ENCODE measurements at places on chromosomes 1 and 21.

- DNase-seq = peak; percentile 89
Observed at GRCh38 chr1:23215291-23215690, 2.0 kb downstream of the HTR1D start.

GRCh38 chr1:45033356-45033755, 21.3 kb downstream of the UROD start:
- DNase-seq = no peak

DNA sequence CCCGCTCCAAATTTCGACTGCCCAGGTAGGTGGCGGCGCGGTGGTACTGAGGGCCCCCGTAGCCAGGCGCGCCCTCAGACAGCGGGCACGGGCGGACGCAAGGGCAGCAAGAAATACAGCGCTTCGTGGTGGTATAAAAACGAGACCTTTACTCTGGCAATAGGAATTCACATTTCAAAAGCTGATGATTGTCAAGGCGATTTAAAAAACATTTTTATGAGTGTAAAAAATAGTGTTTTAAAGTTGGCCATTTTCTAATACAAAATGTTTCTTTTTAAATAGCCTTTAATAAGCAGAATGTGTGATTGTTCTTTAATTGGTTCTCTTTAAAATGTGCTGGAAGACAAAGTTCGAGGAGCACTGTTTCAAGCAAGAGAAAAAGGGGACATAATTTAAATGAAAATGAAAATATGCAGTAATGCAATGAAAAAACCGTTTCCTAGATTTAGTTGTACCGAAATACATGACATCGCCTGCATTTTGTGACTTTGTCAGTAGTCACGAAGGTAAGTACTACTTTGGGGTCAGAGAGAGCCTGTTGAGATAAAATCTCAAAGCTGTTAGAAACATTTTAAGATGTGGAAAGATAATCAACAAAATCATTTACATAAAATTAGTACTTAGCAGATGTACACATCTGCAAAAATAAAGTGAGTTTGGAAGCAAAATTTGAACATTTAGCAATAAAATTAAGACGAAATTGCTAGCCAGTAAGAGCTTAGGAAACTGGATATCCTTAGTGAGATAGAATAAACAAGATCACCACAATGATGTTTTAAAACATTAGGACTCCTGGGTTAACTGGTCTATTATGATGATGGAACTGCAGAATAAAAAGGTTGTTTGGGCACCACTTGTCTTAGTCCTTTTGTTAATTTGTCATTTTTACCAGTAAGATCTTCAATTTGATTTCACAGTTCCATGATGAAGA, 1.1 kb upstream of the PSMG1 start:
- DNase-seq = peak; percentile 3

- no peak for DNase-seq
Observed at GRCh38 chr1:224565611-224566406, 50.3 kb upstream of the CNIH3 start.

DNA sequence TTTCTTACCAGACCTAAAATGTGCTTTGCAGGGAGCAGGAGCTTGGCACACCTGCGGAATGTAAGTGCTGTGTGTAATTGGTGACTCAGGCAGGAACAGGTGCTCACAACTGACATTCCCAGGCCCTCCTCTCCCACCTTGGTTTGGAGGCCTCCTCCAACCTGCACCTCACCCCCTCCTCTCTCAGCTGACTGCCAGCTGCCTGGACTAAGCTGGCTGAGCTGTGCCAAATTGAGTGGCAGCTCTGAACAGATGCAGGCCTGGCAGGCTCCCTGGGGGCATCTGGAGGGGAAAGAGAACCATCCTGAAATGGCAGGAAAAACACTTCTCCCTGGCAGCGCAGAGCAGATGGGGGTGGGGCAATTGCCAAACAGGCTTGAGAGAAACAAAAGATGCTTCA, 91.7 kb upstream of the PGBD5 start:
- no peak for DNase-seq

- DNase-seq = no peak
Observed at GRCh38 chr1:206843626-206844025, 21.8 kb upstream of the IL20 start.

GRCh38 chr1:234836045-234836681, 226.2 kb upstream of the IRF2BP2 start:
- no peak for DNase-seq

DNA sequence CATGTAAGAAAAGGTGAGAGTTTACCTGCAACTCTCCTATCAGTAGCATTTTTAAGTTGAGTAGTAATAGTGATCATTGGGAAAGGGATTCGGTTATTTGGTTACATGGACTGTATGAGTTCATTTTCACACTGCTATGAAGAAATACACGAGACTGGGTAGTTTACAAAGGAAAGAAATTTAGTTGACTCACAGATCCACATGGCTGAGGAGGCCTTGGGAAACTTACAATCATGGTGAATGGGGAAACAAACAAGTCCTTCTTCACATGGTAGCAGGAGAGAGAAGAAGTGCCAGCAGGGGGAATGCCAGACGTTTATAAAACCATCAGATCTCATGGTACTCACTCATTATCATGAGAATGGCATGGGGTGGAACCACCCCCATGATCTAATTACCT, 59.3 kb upstream of the FBXO28 start:
- no peak for DNase-seq

- no peak for DNase-seq
Observed at GRCh38 chr1:92087542-92087941, 7.4 kb downstream of the BTBD8 start.

DNA sequence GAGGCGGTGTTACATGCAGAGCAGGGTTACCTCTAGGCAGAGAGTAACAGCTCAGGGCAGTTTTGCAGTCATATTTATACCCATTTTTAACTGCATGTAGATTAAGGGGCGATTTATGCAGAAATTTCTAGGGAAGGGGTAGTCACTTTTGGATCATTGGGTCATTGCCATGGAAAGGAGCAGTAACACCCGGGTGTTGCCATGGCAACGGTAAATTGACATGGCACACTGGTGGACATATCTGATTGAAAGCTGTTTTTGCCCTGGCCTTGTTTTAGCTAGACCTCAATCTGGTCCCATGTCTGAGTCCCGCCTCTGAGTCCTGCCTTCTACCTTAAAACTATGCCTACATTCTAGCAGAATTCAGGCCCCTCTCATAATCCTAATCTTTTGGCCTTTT, 11.8 kb upstream of the USP1 start:
- DNase-seq = no peak

- no peak for DNase-seq
Observed at GRCh38 chr1:213820362-213821149, 167.2 kb upstream of the PROX1 start.

- no peak for DNase-seq
Observed at GRCh38 chr1:81551946-81552345, 248.8 kb upstream of the ADGRL2 start.

- peak; percentile 5 for DNase-seq
Observed at GRCh38 chr21:34276711-34277425, 86.9 kb upstream of the KCNE2 start.

GRCh38 chr1:145747398-145748247, 28.3 kb downstream of the CD160 start:
- no peak for DNase-seq

GRCh38 chr1:104852151-104852550, 1102.5 kb downstream of the AMY1C start:
- DNase-seq = no peak

DNA sequence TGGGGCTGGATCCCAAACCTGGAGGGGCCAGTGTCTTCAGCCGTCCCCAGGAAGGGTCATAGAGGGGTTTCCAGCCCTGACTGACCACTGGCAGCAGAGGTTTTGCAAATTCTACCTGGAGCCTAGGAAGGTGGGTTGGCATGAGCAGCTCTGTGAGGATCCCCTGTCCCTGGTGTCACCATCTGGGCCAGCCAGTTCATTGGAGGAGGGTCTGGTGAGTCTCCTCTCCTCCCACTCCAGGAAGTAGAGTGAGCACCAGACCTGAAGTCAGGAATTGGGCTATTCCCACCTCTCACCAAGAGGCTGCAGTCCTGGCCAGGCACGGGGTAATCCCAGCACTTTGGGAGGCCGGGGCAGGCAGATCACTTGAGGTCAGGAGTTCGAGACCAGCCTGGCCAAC, 57.4 kb downstream of the UBIAD1 start:
- DNase-seq = no peak

- no peak for DNase-seq
Observed at GRCh38 chr1:236904892-236905741, 99.1 kb downstream of the MT1HL1 start.

GRCh38 chr1:1090424-1091343, 16.6 kb upstream of the RNF223 start:
- DNase-seq = no peak

GRCh38 chr1:38820860-38821259, 38.7 kb downstream of the RRAGC start:
- DNase-seq = no peak

DNA sequence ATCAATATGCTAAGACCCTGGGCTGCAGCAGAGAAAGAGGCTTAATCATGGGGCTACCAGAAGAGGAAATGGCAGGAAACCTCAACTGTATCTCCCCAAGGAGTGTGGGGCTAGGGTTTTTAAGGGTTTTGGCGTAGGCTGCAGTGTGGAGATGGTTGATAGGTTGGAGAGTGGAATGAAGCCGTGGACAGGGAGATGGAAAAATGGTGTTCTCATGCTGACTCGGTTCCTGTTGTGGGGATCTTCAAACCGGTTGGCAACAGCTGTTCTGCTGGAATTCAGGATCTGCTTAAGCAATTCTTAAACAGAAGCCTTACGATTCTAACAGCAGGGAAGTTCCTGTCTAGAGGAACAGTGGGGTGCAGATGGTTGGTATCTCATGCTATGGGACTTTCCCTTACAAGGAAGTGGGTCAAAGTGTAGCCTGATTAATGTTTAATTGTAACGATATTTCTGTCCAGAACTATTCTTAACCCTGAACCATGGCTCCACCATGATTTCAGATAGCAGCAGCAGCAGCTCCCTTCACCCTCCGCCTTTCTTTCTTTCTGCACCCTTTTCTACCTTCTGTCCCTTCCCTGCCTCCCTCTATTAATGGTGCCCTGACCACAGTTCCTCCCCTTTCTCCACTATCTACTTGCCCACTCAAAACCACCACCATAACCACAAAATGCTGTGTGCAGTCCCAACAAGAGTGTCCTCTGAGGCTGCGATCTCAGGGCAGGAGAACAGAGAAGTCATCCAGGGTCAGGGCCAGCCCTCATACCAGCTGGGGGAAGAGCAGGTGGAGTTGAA, 30.8 kb downstream of the RSPH1 start:
- no peak for DNase-seq

DNA sequence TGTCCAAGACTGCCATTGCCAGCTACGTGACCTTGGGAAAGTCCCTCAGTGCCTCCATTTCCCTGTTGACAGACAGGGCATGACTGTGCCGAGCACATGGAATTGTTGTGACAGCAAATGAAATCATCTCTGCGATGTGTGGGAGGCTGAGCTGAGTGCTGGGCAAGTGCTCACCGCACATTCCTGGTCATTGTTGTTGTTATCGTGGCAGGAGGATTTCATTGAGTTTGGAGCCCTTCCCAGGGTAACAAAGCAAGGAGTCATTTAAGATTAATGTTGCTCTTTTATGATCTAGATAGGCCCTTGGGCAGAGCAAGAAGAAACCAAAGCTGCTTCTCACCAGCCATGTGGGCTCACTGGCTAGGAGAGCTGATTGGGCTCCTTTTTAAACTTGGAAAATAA, 39.6 kb upstream of the ITPKB start:
- DNase-seq = peak; percentile 93

DNA sequence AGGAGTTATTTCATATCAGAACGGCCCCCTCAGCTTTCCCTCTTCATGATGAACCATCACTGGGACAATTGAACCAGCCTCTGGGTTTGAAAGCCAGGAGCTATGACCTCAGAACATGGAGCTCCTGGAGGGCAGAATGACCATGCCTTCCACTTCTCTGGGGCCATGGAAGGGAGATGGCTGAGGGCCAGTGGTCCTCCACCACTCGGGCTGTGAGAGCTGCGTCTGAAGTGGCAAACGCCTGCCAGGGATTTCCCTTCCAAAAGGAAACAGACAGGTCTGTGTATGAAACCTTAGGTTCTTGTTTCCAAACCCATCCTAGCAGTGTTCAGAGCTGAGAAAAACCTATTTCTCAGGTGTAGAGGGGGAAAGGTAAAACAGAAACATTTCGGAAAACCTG, 22.5 kb downstream of the PKP1 start:
- no peak for DNase-seq

- DNase-seq = no peak
Observed at GRCh38 chr1:237931581-237931980, 40.9 kb upstream of the ZP4 start.

GRCh38 chr1:7962014-7962335, 464 bp downstream of the PARK7 start:
- DNase-seq = no peak

DNA sequence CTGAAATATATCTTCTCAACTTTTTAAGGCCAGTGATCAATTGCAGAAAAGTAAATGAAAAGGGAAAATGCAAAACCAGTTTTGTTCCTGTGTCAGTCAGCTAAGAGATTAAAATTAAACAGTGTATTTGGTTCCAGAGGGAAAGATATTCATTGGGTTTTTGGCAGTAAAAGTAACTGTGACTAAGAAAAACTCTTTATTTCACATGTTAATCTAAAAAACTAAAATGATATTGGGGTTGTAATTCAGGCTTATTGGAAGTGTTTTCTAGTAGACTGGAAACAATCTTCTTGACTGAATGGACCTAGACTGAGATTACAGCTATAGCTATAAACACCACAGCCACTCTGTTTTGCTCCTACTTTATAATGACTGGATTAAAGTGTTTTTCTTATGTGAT, 413.9 kb downstream of the ADGRL2 start:
- DNase-seq = no peak

DNA sequence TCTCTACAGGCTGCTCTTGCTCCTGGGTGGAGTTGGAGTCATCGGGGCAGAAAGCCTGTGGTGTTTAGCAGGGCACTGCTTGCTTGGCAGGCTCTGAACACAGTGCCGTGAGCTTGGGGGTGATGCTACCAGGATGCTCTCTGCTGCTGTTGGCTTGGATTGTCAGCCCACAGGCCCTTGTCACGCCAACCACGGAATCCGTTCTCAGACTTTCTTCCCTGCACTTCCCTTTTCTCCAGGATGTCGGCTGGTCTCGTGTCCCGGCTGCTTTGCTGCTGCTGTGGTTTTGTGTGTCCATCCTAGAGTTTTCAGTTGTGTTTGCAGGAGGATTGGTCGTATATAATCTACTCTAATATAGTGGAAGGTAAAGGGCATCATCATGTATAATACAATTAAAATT, 44.4 kb upstream of the TTC34 start:
- DNase-seq = no peak

DNA sequence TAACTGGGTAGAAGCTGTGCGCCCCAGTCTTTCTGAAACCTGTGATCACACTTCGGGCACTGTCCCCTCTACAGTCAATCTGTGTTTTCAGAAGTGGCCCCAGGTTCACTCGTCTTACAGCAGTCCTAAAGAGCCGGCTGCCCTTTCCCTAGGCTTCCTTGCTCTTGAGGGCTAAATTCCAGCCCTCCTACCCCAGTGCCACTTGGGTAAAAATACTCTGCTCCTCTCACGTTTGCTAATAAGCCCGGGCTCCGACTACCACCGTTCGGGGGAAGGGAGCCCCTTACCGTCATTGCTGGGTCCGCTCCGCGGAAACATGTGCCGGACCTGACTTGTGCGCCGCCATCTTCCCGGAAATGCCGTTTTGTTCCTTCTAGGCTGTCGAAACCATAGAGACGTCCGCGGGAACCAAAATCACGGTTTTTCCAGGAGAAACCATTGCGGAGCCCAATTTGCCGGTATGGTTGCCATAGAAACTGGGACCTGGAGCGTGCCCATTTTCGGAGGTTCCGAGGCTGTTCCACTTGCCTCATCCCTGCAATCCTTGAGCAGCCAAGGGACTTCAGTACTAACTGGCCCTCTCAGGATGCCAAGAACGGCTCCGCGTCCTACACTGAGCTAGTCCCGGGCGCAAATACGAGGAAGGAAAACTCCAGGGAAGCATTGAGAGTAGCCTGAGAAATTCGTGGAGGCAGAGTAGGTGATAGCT, at the start of gene GPATCH4:
GPATCH4 (minus strand) TSS at position 358 of the 709 bp plus-strand sequence.
- DNase-seq = peak; percentile 82

GRCh38 chr1:91513160-91513559, 12.5 kb downstream of the CDC7 start:
- peak; percentile 54 for DNase-seq

Data from lung microvascular endothelial cell (primary cell).